Testis (tissue), 5 donors: ENCODE measurements at places on chromosomes 11 and 22. TPM values are rescaled to one million over a fixed set of nuclear protein-coding genes. Genes with fewer than 3 reads are reported as not detected.

CTSW gene
- polyA plus RNA-seq: 4.4 TPM

NUP50 gene
- 66.2 TPM for polyA plus RNA-seq

HNRNPUL2 gene
- polyA plus RNA-seq: 42.9 TPM

MRPL49 gene
- 53.9 TPM for polyA plus RNA-seq

SLCO2B1 gene
- polyA plus RNA-seq: 18.2 TPM

MS4A12 gene
- 0.33 TPM for polyA plus RNA-seq

PIWIL4 gene
- polyA plus RNA-seq: 19.9 TPM

OR4A15 gene
- not detected for polyA plus RNA-seq

BACE1-AS gene
- 11.2 TPM for polyA plus RNA-seq

ANGPTL5 gene
- 0.74 TPM for polyA plus RNA-seq

SERPING1 gene
- 273 TPM for polyA plus RNA-seq

MYO18B gene
- 40.3 TPM for polyA plus RNA-seq

ANKK1 gene
- 2.5 TPM for polyA plus RNA-seq

PHLDB1 gene
- 51.1 TPM for polyA plus RNA-seq

ARVCF gene
- 21.1 TPM for polyA plus RNA-seq
